Activated T-helper 1 cell treated with anti-CD3 and anti-CD28 coated beads, Interleukin-2, amount 50 U/mL, for 16 hours (primary cell): ENCODE measurements at places on chromosomes 1 and 21.

- no peak for DNase-seq
Measured at GRCh38 chr1:89022167-89022959, at the start of gene GBP3. TSS of gene GBP3 (minus strand) at chr1:89022866. CDS start at chr1:89020721, 2,145 bp downstream.

DNA sequence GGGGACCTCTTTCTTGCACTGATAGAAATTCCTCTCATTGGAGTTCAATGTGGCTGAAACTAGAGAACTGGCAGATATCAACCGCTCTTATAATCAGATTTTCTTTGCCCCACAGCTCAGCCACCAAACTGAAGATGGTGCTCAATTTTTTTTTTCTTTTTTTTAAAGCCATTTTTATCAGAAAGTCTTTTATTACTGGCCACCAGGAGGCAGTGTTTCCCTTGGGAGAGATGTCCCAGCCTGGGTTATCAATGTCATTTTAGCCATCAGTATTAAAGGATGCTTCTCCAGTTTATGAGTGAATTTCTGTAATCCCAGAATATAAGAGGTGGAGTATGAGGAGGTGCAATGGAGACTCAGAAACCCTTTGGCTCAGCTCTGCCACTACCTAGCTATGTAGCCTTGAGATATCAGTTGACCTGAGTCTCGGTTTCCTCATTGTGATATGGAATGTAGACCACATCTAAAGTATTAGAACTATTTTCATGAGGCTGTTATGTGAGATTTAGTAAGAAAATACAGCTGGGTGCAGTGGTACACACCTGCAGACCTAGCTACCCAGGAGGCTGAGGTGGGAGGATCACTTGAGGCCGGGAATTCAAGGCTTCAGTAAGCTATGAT, 27.6 kb downstream of the CD244 start:
- DNase-seq, result no peak

DNA sequence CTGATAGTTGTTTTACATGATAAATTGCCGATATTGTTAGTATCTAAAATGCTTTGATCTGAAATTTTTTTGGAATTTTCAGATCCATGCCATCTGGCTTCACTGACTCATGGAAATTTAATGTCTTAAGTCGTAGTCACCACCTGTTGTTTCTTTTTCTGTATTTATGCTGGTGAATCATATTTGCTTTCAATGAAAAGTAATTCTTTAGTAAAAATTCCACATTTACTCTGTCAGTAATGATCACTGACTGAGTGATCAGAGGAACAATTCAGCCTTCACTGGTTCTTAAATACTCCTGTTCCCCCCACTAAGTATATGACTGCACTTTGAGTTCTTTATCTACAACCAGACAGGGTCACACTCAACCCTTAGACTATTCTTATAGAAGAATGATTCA, 185.6 kb upstream of the NRIP1 start:
- DNase-seq, result no peak

DNA sequence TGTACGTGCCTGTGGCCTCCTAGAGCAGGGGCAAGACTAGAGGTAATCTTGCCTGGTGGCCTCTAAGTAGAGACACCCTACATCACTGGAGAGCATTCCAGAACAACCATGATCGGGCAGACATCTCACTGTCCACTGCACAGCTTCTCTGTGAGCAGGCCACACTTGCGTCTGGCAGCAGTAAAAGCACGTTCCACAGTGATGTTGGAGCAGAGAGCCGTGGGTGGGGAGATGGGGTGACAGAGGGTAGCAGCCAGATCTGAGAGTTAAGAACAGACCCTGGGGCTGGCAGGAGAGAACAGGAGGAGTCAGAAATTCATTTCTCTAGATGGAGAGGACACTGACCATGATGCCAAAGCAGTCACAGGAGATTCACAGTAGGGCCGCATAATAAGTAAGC, 293.0 kb downstream of the HHAT start:
- no peak for DNase-seq

DNA sequence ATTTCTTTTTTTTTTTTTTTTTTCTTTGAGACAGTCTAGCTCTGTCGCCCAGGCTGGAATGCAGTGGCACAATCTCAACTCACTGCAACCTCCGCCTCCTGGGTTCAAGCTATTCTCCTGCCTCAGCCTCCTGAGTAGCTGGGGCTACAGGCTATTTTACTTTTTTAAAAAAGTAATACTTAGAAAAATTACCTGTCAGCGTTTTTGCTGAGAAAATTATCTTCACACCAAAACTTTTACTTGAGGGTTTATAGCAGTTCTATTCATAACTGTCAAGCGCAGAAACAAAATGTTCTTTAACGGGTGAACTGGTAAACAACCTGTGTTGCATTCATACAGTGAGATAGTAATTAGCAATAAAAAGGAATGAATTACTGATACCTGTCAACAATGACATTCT, 1.5 kb upstream of the SLC25A24 start:
- no peak for DNase-seq
